ENCODE measurements at places on chromosomes 12 and 14. TPM values are rescaled to one million over a fixed set of nuclear protein-coding genes. Genes with fewer than 3 reads are reported as not detected.

Gene RND1
- 12.4 TPM for polyA plus RNA-seq

Gene EML1
- polyA plus RNA-seq = 14.1 TPM

Gene CPM
- polyA plus RNA-seq = 10.7 TPM

Gene TRHDE
- 2.7 TPM for polyA plus RNA-seq

Gene NPFF
- 0.21 TPM for polyA plus RNA-seq

Gene MGAT4C
- 0.22 TPM for polyA plus RNA-seq

Gene KCNH3
- polyA plus RNA-seq = 0.21 TPM

Gene OTOGL
- under 0.01 TPM for polyA plus RNA-seq

Gene GNG2
- polyA plus RNA-seq = 3.9 TPM

Gene CRY1
- 7.0 TPM for polyA plus RNA-seq

Gene KITLG
- polyA plus RNA-seq = 2.1 TPM

Gene ACSM4
- not detected for polyA plus RNA-seq

Gene KIF21A
- polyA plus RNA-seq = 8.1 TPM

Gene CRIP2
- polyA plus RNA-seq = 294 TPM

Gene APEX1
- polyA plus RNA-seq = 94.2 TPM

Gene OTUB2
- 0.53 TPM for polyA plus RNA-seq

Gene TAS2R14
- not detected for polyA plus RNA-seq

Gene TBC1D30
- 9.8 TPM for polyA plus RNA-seq

All from adipose tissue (tissue), 3 donors.